ENCODE measurements at places on chromosomes 12 and 14.

- no peak for DNase-seq
Observed at GRCh38 chr14:32200368-32201192, 1.3 kb upstream of the RNU6-7 start.

DNA sequence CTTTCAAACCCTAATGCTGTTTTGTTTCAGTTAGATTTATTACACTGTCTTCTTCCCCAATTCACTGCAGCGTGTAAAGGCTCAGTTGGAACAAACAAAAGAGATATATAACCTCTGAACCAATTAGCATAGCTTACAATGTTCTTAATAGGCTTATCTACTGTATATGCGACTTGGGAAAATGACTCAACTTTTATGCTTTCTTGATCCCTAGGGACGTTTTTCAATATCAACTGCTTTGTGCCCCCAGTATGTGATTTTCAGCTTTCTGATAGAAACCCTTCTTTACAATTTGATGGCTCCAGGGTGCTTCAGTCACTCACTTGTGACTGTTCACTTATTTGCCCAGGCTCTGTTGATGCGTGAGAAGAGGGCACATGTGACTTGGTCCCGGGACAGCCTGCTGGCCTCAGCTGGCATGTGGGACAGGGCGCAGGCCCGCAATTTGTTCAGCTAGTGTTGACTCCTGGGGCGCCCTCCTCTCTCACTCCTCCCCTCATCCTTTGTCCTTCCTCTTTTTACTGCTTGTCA is 107.1 kb downstream of the TMTC2 start:
- DNase-seq, result no peak

DNA sequence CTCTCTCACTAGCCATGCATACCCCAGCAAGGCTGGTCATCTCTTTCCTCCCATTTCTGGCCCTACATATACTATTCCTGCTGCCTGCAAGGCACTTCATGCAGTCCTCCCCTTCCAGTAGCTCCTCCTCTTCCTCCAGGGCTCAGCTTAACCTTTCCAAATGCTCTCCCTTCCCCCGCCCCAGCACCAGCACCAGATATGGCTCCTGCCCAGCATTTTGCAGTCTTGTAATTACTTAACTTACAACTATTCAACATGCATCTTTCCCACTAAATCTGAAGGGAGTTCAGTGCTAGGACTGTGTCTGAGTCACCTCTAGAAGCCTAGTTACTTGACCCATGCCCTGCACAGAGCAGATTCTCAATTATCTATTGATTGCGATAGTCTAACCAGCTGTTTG is 1.8 kb upstream of the FBXO21 start:
- no peak for DNase-seq

GRCh38 chr12:93954166-93955112 is 193.9 kb upstream of the PLXNC1 start:
- DNase-seq, result no peak

DNA sequence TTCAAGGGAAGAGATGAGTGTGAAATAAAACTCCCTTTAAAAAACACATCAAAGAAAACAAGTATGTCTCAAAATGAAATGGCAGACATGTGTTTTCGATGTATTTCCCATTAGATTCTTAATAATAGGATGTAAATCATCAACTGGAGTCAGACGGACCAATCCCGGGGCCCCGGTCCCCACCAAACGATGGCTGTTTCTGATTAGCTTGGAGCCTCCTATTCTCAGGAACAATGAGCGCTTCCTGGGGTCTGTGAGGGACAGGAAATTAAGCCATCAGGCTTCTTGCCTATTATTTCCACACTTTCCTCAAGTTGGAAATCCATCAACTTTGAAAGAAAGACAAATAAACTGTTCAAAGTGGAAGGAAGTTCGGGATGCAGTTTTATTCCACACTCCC is 179.4 kb downstream of the EFCAB11 start:
- DNase-seq, result no peak

GRCh38 chr14:77076113-77076631 is 21.9 kb upstream of the CIPC start:
- DNase-seq, result no peak

GRCh38 chr12:57983146-57983857 is 41.9 kb downstream of the ATP23 start:
- no peak for DNase-seq

DNA sequence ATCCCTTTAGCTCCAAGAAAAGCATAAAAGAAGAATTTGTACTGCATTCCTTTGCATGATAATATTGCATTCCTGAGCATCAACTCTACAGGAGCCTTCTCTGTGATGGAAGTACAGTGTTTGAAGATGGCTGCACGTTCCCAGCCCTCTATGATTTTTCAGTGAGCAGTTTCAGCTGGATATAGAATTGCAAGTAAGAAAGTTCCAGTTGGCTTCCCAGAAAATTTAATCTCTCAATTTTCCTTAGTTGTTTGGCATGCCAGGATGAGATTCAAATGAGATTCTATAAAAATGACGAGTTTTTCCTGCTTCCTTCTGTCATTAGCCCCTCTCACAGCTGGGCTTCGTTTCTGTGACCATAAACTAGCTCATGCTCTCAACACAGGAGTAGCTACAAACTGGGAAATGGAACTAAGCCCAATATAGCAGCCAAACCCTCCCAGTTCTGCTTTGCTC is 109.9 kb downstream of the TTC8 start:
- DNase-seq, result no peak

- no peak for DNase-seq
Observed at GRCh38 chr12:111076611-111077451, 156.5 kb upstream of the MYL2 start.

- no peak for DNase-seq
Observed at GRCh38 chr12:79782172-79782900, 91.6 kb upstream of the PAWR start.

- no peak for DNase-seq
Observed at GRCh38 chr12:26318661-26319068, 123.3 kb downstream of the SSPN start.

GRCh38 chr12:127334365-127334764 is 932.6 kb upstream of the TMEM132C start:
- DNase-seq, result no peak

DNA sequence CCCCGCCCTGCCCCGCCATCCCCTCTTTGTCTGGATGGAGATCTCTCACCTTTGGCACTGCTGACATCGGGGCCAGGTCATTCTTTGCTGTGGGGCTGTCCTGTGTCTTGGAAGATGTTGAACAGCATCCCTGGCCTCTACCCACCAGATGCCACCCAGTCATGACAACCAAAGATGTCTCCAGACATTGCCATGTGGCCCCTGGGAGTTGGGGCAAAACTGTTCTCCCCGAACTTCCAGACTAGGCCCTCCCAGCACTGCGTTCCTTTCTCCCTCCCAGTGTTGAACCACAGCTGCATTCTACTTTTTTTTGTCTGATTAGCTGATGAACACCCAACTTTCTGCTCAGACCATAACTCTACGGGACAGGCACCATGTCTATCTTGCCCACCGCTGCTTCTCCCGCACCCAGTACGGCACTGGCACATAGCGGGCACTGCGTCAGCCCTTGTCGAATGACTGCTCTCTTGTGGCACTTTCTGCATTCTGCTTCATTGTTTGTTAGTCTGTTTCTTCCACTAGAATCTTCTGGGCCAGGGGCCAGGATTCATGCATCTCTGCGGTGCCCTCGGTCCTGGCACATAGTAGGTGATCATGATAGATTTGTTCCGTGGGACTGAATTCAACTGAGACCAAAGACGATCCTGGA is 13.1 kb upstream of the MYL2 start:
- no peak for DNase-seq

DNA sequence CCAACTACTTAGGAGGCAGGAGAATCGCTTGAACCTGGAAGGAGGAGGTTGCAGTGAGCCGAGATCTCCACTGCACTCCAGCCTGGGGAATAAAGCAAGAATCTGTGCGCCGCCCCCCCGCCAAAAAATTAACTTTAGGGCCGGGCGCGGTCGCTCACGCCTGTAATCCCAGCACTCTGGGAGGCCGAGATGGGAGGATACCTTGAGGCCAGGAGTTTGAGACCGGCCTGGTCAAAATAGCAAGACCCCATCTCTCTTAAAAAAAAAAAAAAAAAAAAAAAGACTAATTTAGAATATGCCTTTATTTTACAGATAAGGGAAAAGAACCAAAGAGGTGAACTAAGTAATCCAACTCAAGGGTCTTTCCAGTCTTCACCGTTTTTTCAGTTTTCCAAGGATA is 1.2 kb downstream of the KANSL2 start:
- DNase-seq, result no peak

GRCh38 chr14:22919601-22919921 is 612 bp upstream of the RBM23 start:
- no peak for DNase-seq

DNA sequence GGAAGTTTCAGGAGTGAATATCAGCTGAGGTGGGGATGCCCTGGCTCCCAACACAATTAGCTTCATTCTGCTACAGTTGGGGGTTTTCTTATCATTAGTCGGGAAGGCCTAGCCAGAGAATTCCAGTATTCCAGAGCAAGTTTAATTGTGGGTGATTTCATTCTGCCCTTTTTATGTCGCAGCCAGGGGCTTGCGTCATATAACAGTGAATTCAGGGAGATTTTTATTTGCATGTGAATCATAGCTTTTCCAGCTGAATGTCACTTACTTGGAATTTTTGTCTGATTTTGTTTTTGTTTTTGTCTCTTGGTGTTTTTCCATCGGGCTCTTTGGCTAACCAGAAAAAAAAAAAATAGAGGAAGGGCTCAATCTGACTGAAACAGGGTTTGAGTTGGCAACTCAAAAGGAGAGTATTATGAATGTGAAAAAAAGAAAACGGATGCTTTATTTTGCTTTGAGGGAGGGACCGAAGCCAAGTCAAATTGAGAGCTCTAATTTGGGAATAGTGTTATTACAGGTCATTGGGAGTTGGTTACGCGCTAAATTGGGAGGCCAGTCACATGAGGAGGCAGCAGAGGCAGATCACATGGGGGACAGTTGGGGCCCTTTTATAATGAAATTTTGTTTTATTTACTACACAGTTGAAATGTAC is 119.4 kb downstream of the SAMD4A start:
- no peak for DNase-seq

- DNase-seq, result no peak
Observed at GRCh38 chr12:126719912-126720705, 1546.9 kb upstream of the TMEM132C start.

DNA sequence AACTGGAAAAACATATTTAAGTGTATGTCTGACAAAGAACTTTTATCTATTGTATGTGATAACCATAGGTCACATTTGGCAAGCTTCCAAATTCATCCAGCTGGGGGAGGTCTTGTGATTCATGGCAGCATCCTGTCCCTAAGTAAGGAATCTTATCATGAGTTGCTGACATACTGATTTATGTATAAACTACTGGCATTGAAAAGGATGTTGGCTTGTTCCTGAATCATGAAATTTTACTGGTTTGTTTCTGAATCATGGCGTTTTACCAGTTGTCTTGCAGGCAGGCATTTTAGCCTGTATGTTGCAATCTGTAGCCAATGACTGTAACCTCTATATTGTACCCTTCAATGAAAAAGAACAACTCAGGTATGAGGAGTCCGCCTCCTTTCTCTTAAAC is 244.8 kb downstream of the IPO8 start:
- DNase-seq, result no peak

GRCh38 chr14:80356413-80356812 is 145.1 kb upstream of the DIO2 start:
- no peak for DNase-seq
